ENCODE measurements at places on chromosomes 7 and 10.

GRCh38 chr10:20963056-20963455 lies 65.9 kb upstream of the NEBL start:
- no peaks in the 10 kb centered on the region for H3K27me3 ChIP-seq
- no peaks in the 10 kb centered on the region for H3K4me1 ChIP-seq
- no peak overlapping the region for H3K27ac ChIP-seq
- no peak overlapping the region for H3K4me3 ChIP-seq

GRCh38 chr10:129956286-129956670 lies 7.8 kb downstream of the EBF3 start:
- H3K4me3 ChIP-seq = no peak overlapping the region
- H3K27ac ChIP-seq = no peak overlapping the region
- no peaks in the 10 kb centered on the region for H3K36me3 ChIP-seq
- DNase-seq = no peak
- peaks cover 18% of the 10 kb centered on the region for H3K4me1 ChIP-seq

DNA sequence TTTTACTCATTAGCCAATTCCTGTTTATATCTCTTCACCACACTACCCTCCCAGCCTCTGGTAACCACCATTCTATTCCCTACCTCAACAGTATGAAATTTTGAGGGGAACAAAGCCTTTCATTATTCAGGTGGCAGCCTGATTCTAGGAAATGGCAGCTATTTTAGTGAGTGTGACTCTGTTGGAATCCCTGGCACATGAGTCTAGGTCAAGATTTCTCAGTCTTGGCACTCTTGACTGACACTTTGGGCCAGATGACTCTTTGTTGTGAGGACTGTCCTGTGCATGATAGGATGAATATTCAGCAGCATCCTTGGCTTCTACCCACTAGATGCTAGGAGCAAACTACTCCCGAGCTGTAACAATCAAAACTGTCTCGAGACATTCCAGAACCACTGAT lies 322.8 kb upstream of the PHYHIPL start:
- H3K27me3 ChIP-seq = no peaks in the 10 kb centered on the region
- no peak overlapping the region for H3K27ac ChIP-seq

DNA sequence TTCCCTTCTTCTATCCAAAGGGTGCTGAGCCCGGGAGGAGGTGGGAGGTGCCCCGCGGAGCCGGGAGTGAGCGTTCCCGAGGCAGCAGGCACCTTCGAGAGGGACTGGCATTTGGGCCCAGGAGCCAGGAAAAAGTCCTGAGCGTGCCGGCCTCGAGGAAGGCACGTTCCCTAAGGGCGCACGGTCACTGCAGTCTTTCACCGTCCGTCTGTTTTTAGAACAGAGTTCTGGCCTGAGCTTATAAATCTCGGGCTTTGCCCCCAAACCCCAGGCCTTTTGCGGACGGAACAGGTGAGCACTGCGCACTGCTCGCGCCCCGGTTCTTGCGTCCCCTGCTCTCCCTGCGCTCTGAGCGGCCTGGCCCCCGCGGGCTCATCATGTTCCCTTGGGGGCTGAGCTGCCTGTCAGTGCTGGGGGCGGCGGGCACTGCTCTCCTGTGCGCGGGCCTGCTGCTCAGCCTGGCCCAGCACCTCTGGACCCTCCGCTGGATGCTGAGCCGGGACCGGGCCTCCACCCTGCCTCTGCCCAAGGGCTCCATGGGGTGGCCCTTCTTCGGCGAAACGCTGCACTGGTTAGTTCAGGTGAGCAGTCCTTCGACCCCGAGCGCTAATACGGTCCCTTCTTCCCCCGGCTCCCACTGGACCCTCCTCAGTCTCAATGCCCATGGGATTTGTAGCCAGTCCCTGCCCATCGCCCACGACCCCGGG lies 442 bp downstream of the CYP26C1 start:
- H3K27me3 ChIP-seq = peaks cover 11% of the 10 kb centered on the region
- DNase-seq = no peak
- peaks cover 14% of the 10 kb centered on the region for H3K36me3 ChIP-seq
- no peak overlapping the region for H3K27ac ChIP-seq

DNA sequence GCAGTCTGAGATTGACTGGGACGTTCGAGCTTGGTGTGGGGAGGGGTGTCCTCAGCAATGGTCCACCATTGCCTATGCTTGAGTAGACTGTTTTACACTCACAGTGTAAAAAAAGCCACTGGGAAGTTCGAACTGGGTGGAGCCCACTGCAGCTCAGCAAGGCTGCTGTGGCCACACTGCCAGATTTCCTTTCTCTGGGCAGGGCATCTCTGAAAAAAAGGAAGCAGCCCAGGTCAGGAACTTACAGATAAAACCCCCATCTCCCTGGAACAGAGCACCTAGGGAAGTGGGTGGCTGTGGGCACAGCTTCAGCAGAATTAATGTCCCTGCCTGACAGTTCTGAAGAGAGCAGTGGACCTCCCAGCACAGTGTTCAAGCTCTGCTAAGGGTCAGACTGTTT lies 80.3 kb downstream of the BICC1 start:
- no peak overlapping the region for H3K4me3 ChIP-seq
- H3K27ac ChIP-seq = no peak overlapping the region
- DNase-seq = no peak
- H3K27me3 ChIP-seq = no peaks in the 10 kb centered on the region
- no peaks in the 10 kb centered on the region for H3K4me1 ChIP-seq

DNA sequence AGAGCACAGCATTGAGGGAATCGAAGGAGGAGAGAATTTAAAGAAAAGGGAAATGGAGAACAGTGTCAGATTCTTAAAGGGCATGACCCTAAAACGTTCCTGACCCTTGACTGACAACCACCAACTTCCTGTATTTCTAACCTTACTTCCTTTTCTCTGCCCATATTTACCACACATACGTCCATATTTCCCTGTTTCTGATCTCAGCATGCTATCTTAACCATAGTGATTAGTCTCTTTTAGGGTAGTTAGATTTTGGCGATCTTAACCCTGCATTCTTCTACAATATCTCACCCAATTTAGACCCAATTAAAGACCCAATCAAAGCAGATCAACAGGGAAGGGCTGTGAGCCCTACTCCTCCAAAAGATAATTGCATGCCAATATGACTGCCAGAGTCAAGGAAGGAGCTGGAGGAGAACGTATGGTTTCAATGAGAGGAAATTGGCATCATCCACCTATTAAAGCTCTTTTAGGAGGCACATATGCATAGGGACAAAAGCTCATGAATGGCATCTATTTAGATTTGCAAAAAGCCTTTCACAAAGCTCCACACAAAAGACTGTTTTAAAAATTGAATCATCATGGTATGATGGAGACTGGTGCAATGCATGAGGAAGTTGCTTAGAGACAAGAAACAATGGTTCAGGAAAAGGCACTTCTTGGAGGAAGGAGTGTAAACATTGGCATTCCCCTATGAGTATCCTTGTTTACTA lies 49.0 kb upstream of the ARHGAP12 start:
- peak overlapping the region; percentile 42 for H3K4me3 ChIP-seq
- H3K4me1 ChIP-seq = peaks cover 10% of the 10 kb centered on the region
- no peaks in the 10 kb centered on the region for H3K36me3 ChIP-seq
- no peaks in the 10 kb centered on the region for H3K27me3 ChIP-seq
- DNase-seq = no peak
- no peak overlapping the region for H3K27ac ChIP-seq

DNA sequence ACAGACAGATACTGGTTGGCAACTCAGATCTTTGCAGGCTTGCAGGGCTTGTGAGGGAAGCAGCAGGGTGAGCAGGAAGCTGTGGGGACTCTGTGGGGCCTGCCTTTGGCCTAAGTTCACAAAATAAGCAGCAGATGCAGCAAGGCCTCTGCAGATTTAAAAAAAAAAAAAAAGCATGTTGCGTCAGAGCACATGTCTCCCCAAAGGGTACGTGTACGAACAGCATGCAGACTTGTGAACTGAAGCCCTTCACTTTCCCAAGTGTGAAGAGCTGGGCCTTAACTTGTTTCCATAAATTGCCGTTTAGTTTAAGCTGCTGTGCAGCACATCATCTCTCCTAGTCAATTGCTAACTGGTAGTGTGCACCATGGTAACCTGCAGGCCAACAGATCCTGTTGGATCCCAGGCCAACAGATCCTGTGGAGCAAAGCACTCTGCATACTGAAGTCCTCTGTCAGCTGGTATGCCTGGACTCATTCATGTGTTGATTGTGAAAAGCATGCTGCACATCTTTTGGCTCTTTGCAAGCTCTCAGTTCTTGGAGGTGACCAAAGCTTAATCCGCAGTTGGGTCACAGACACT lies 10.8 kb upstream of the XPNPEP1 start:
- H3K4me3 ChIP-seq = peak overlapping the region; percentile 69
- H3K27ac ChIP-seq = no peak overlapping the region
- H3K27me3 ChIP-seq = no peaks in the 10 kb centered on the region
- H3K4me1 ChIP-seq = peaks cover 25% of the 10 kb centered on the region
- H3K36me3 ChIP-seq = no peaks in the 10 kb centered on the region

DNA sequence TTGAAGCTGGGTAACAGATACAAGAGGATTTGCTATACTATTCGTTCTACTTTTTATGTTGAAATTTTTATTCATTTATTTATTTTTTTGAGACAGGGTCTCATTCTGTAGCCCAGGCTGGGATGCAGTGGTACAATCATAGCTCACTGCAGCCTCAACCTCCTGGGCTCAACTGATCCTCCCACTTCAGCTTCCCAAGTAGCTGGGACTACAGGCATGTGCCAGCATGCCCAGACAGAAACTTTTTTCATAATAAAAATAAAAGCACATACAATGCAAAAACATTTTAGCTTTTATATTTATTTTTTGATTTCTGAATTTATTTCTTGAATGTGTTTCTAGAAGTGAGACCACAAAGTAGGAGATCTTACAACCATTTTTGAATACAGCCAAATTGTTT lies 71.2 kb downstream of the FANK1 start:
- H3K4me3 ChIP-seq = no peak overlapping the region
- no peaks in the 10 kb centered on the region for H3K4me1 ChIP-seq
- no peaks in the 10 kb centered on the region for H3K36me3 ChIP-seq
- no peak overlapping the region for H3K27ac ChIP-seq
- DNase-seq = no peak
- peaks cover 13% of the 10 kb centered on the region for H3K27me3 ChIP-seq

All from CD4-positive, CD25-positive, alpha-beta regulatory T cell (primary cell).